ENCODE measurements at places on chromosomes 1 and 21.
A peak's percentile ranks its signal among the peaks of the same experiment; 100 is the strongest.

GRCh38 chr1:204266504-204267034 is 52.8 kb upstream of the GOLT1A start:
- no peak for DNase-seq

DNA sequence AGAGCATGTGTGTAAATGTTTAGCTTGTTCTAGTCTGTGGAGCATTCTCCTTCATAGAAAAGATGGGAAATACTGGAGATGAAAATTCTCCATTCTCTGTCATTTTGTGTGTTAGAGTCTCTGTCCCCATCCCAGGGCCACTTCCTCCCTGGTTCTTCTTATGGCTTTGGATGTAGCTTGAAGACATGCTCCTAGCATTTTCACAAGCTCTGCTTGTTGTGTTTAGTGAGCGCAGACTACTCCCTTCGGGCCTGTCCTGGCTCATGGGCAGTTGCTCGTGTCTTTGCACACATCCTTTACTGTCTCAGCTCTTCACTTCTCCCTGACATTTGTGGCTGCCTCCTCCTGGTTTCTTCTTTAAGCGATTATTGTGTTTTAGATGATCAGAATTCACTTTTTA is 30.4 kb downstream of the MAPKAPK2 start:
- DNase-seq, result no peak

GRCh38 chr1:16122916-16123315 is 33.0 kb downstream of the EPHA2 start:
- DNase-seq, result peak; percentile 63

GRCh38 chr1:29550119-29550841 is 314.0 kb downstream of the PTPRU start:
- DNase-seq, result no peak

DNA sequence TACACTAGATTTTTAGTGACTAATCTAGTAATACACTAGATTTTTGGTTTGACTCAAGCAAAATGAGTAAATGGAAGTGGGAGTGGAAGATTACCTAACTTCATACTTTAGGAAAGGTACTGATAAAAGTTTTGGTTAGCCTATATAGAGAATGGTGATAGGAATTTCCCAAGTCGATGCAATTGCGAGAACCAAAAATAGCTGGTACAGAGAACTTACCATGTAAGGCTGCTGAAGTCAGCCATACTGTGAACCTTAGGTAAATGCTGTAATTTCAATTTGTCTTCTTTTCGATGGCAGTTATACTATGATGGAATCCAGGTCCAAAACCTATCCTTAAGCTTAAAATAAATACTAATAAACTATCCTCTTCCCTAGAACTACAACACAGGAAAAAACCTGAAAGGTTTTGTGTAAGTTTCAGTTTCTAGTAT is 4.6 kb downstream of the PNRC2 start:
- no peak for DNase-seq

- peak; percentile 33 for DNase-seq
These were observed 18.6 kb downstream of the FAM151A start for GRCh38 chr1:54604572-54605370.

DNA sequence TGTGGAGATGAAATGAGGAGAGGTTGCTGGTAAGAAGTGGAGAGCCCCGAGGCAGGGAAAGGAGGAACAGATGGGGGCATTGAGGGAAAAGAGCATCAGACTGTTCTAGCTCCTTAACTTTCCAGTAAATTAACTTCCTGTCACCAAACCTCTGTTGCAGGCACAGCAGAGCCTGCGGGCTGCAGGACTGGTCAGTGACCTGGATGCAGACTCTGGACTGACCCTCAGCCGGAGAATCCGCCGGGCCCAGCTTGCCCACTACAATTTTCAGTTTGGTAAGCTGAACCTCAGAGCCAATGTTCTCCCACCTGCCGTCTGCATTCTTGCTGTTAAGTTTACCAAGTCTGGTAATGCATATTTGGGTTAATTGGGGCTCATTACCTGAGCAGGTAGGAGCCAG is 2.5 kb upstream of the ECM1 start:
- DNase-seq, result no peak

DNA sequence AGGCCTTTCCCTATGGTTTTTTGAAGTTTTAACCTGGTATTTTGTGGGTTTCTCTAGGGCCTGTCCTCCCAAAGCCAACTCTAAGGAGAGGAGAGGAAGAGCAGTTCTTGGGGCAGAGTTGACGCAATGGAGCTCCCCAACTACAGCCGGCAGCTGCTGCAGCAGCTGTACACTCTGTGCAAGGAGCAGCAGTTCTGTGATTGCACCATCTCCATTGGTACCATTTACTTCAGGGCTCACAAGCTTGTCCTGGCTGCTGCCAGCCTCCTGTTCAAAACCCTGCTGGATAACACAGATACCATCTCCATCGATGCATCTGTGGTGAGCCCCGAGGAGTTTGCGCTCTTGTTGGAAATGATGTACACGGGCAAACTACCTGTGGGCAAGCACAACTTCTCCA is 38.2 kb downstream of the ZBTB40 start:
- DNase-seq, result no peak

GRCh38 chr21:17786071-17786850 is 32.9 kb downstream of the C21orf91 start:
- DNase-seq, result no peak

GRCh38 chr1:230752407-230752806 is 5.2 kb downstream of the CAPN9 start:
- DNase-seq, result no peak

- no peak for DNase-seq
These were observed 945 bp upstream of the WNT9A start for GRCh38 chr1:227948493-227949260.

DNA sequence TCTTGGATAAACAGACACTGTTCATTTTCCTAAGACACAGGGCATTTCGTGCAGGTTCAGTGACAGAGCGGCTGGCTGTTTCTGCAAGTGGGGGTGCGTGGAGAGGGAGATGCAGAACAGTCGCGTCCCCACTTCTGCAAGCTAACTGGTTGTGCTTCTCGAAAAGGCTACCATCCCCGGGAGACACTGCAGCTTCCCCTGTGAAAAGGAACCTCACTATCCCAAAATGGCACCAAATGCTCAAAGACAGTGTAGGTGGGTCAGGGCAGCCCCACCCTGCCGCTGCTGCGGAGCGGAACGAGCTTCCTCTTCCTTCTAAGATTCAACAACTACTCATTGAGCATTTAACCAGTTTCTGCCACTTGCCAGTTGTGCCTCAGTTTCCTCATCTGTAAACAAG is 19.2 kb upstream of the BACE2 start:
- no peak for DNase-seq

GRCh38 chr1:246795906-246796694 is 71.9 kb downstream of the SCCPDH start:
- DNase-seq, result no peak

GRCh38 chr1:79848316-79848715 is 841.8 kb upstream of the ADGRL4 start:
- no peak for DNase-seq

DNA sequence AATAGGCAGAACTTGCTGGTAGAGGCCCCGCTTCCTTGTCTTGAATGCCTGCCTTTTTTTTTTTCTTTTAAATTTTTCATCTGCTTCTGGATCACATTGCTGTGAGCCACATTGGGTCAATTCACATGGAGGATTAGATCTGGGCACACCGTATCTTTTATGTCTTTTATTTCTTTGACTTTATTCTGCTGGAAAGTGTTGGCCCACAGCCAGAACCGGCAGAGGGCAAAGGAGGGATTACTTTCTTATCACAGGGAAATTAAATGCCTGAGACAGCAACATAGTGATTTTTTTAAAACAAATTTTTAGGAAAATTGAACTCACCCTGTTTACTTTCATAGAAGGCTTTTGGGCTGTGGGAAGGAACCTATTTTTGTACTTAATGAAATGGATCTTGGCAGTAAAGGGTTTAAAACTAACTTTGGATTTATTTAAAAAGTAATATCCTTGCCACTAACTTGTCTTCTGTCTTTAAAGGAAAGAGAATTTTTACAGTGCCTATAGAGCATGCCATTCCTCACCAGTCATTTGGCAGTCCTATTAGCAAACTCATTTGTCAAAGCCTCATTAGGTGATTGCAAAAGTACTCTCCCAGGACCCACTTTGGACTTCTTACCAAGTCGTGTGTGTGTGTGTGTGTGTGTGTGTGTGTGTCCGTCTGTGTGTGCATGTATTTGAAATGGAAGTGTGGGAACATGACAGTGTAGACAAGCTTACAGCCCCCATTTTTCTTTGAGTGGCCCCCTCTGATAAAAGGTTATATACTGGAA is 68.4 kb downstream of the ST6GALNAC3 start:
- no peak for DNase-seq

DNA sequence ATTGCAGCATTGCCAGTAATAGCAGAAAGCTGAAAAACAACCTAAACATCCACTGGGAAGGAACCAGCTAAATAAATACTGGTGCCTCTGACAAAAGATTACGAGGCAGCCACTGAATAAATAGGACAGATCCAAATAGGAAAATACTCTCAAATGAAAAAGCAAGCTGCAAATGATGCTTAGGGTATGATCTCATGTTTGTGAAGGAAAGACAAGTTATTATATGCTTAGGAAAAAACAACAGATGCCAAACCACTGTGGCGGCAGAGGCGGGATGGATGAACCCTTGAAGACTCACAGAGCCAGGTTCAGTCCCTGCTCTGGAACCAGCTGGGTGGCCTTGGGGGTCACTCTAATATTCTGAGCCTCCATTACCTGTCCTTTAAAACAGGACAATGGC is 41.6 kb downstream of the MATN1 start:
- no peak for DNase-seq
